ENCODE measurements at places on chromosomes 6 and 20. TPM values are rescaled to one million over a fixed set of nuclear protein-coding genes. Genes with fewer than 3 reads are reported as not detected.

VNN1 gene
- total RNA-seq = not detected

CALHM4 gene
- not detected for total RNA-seq

FRK gene
- 0.05 TPM for total RNA-seq

VSTM2L gene
- 0.23 TPM for total RNA-seq

BTN3A1 gene
- total RNA-seq = 34.8 TPM

ID1 gene
- total RNA-seq = 2.1 TPM

KCNB1 gene
- total RNA-seq = not detected

TMEM217 gene
- total RNA-seq = 4.8 TPM

STX11 gene
- 19.7 TPM for total RNA-seq

VSX1 gene
- total RNA-seq = not detected

DEF6 gene
- 120 TPM for total RNA-seq

ANKRD6 gene
- total RNA-seq = 2.2 TPM

EPPIN gene
- total RNA-seq = not detected

FILIP1 gene
- not detected for total RNA-seq

All from activated T-helper 2 cell treated with anti-CD3 and anti-CD28 coated beads, Interferon-gamma antibody, Interleukin-2, Interleukin-4, amounts not matched to agents 10 μg/mL and 5 μg/mL and 100 μg/mL, durations not matched to agents 14 hours and 24 hours and 36 hours (primary cell).